ENCODE measurements at places on chromosomes 3 and 15. TPM values are rescaled to one million over a fixed set of nuclear protein-coding genes. Genes with fewer than 3 reads are reported as not detected.

Gene SST
- total RNA-seq, result not detected

Gene C3orf20
- not detected for total RNA-seq

Gene TERC
- 544 TPM for total RNA-seq

Gene CTXN2
- total RNA-seq, result not detected

Gene CCDC80
- 17.0 TPM for total RNA-seq

Gene THRB
- total RNA-seq, result 9.7 TPM

Gene CHRNA7
- 1.0 TPM for total RNA-seq

Gene LMOD3
- not detected for total RNA-seq

Gene PLA2G4E
- not detected for total RNA-seq

Gene ALPK3
- total RNA-seq, result 6.9 TPM

Gene WDR49
- not detected for total RNA-seq

Gene ISY1
- 18.1 TPM for total RNA-seq

Gene TM4SF18
- total RNA-seq, result 0.40 TPM

Gene MINAR1
- 0.63 TPM for total RNA-seq

DNA sequence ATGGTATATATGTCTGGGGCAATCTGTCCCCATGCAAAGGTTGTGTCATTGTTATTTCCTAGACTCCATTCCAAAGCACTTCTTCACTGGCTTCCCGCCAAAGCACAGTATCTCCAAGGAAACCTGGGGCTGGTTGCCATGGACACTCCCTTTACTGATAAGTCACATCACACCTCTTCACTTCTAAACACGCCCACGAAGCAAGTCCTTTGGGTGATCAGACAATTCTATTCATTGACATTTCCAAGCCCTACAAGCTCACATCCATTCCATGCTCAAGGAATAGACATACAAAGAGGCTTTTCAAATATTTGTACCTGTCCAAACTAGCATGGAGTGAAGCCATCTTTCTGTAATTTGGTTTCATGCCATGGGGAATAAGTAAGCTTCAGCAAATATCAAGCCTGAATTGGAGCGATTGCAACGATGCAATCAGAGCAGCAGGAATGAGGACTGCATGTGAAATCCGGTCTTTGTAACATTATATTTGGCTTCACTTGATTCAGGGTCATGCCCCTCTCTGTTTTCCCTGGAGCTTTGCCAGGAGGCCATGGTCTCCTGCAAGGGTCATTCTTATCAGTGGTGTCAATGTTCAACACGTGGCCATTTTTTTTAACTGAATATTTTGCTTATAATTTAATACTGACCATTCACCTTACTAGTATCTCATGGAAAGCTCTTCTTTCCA is 201.6 kb upstream of the TMC3 start:
- DNase-seq, result no peak

- peak; percentile 84 for DNase-seq
Measured at GRCh38 chr15:29821416-29822099, 710 bp downstream of the TJP1 start.

GRCh38 chr3:72193771-72194430 is 409.0 kb upstream of the PROK2 start:
- DNase-seq, result no peak

DNA sequence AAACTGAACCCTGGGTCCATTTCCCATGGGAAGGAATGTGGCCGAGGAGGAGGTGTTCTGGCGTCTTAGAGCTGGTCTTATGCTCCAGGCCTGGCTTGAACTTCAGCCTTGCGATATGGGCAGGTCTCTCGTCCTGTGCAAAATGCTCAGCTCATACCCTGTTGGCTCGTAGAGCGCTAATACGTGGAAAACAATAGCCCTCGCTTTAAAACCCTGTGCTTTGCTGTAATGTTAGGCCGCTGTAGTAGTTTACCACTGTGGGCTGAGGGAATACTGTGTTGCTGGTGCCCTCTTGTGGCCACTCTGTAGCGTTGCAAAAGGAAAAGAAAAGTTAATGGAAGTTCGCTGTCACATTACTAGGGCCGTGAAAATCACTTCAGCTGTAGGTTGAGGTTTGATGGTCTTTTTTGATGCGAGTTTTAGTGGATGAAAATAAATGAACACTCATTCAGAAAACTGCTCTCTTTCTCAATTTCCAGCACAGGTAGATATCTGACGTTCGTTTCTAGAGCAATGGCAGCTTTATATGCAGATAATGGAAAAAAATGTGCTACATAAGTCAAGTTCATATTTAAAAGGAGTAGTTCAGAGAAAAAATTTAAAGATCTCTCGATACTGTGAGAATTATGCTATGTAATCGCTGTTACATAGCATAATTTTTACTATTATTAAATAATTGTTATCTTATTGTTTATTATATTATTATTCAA is 92.9 kb downstream of the MCTP2 start:
- DNase-seq, result peak; percentile 66

DNA sequence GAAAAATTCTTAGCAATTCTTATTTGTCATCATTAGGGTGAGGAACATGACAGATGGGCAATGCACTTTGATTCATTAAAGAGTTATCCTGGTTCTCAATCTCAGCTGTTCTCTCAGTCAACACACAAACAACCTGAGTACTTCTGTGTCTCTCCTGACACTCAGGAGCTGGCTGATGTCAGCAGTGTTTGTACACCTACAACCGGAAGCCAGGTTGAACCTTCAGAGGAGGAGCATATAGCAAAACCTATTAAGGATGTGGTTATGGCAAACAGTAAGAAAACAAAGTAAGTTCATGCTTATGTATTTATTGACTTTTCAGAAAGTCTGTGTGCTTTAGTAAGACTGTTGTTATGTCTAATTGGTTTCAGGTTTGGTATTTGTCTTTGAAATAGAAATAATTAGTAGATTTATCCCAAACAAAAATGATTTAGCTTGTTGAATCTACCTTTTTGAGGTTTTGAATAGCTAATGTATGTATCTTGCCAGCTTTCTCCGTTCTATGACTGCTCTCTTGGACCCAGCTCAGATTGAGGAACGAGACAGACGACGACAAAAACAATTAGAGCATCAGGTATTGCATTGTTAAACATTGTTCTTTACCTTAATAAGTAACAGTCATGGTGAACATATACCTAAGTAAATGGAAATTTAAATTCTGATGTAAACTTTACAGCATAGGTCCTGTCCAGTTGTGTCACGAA is 36.6 kb downstream of the CCDC66 start:
- DNase-seq, result peak; percentile 13

DNA sequence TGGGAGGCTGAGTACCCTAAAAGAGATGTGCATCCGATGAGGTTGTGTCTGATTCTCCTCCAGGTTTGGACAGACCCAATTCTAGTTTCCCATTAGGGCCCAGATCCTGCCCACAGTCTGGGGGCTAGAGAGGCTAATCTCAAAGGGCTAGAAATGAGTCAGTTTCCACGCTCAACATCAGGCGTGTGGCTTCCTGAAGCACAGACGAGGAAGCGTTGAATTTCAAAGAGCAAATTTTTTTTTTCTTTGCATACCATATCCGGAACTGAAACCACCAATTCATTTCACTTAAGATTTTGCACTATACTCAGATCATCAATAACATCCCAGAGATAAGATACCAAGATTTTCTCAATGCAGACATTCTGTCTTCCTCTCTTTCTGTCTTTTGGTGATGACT is 173.8 kb upstream of the BCL6 start:
- DNase-seq, result no peak

GRCh38 chr15:46996359-46996758 is 720.9 kb upstream of the SEMA6D start:
- DNase-seq, result no peak

- peak; percentile 40 for DNase-seq
Measured at GRCh38 chr15:62584301-62585235, 419.5 kb upstream of the C2CD4B start.

- DNase-seq, result no peak
Measured at GRCh38 chr15:80674245-80674614, 20.9 kb upstream of the ABHD17C start.

DNA sequence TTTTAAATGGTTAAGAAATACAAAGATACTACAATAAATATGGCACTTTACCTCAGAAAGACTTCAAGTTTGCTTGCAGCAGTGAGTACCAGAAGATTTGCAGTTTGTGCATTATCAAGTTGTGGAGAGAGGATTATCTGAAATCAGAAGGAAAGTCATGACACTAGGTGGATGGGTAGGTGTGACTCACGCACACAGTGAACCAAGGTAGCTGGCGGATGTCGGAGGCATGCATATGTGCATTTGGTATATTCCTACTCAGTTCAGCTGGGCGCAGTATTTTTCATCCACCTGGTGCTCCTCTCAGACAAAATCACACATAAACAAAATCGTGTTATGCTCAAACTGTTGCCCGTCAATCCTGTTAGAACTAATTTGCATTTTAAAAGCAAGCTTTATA is 351.0 kb downstream of the IGSF11 start:
- DNase-seq, result no peak

GRCh38 chr15:60961541-60962485 is 267.3 kb downstream of the RORA start:
- no peak for DNase-seq

DNA sequence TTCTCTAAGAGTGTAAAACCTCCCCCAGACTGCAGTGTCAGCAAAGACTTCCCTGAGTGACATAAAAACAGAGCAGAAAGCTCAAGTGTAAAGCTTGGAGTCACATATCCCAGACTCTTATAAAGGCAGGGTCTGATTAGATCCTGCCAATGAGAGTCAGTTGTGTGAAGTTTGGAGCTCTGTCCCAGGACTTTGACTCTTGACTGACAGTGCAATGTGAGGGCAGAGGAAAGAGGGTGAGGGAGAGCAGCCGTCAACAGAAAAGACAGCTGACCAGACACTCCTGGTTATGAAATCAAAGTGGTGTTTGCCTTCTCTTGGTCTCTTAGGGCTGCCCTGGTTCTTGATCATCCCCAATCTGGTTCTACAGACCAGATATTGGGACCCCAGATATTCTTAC is 393.2 kb downstream of the ERC2 start:
- DNase-seq, result no peak

DNA sequence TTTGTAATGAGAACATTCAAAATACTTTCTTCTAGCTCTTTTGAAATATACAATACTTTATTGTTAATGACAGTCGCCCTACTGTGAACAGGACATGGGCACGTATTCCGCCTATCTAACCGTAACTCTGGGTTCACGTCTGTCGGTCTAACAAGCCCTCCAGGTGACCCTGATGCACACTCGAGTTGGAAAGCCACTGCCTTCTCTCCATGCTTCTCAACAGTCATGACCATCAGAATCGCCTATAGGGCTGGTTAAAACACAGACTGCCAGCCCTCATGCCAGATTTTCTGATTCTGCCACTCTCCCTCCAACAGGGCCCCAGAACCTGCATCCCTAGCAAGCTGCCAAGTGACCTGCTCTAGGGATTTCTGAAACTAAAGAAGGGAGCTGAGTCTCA is 140.2 kb downstream of the FOXP1 start:
- DNase-seq, result no peak

DNA sequence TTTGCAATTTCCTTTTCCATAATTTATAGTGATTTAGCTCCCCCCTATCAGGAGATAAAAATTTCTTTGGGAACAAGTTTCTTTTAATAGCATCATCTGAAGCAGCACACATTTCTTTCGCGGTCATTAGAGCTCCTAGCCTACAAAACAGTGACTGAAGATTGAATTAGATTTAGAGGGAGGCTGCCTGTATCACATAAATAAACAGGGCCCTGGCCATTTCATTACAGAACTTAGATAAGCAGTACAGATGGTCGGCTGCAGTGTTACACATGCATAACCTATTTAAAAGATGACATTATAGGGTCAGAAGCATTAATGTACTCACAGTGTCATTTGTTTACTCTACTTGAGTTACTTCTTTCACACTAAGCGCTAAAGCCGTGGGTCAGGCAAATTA is 81.4 kb upstream of the SLC25A26 start:
- DNase-seq, result no peak

- no peak for DNase-seq
Measured at GRCh38 chr3:80157546-80157945, 389.7 kb upstream of the ROBO1 start.

GRCh38 chr3:23861689-23862088 is 55.1 kb downstream of the NKIRAS1 start:
- DNase-seq, result no peak

DNA sequence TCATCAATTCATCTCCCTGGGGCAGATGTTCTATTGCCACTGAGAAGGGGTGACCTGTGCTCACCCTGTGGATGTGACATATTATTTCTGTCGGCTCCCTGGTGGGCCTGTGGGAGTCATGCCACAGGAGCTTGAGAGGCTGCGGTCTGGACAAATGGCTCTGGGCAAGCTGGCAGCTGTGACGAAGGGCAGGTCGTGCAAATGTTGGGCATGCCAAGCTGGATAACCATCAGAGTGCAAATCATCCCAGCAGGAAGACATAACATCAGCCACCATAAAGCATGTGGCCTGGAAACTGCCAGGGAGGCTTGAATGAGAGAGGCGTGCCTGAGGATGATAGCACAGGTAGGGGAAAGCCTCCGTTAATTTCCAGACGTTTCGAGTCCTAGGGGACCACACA is 45.3 kb upstream of the FAM3D start:
- DNase-seq, result no peak

DNA sequence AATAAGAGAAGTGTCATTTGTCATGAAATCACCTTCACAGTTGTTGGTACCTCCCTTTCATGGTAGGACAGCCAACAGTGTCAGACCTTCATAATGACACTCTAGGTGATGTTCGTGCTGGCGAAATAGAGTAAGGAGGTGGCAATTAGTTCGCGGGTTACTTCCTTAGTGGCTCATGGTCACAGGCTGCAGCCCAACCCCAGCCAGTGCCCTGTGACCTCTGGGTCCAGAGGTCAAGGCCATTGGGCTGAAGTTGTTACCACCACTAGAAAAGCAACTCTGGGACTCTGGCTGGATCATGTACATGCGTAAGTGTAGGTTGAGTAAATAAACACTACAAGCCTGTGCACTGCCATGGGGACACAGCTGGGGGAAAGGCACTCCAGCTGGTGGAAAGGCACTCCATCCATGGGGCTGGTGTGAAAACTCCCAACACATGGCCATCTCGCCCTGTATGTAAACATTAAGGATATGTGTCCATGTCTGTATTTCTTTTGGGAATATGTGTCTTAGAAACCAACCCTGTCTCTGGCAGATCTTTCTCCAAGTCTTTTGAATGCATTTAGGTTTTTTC is 106.7 kb downstream of the RYK start:
- no peak for DNase-seq

GRCh38 chr3:45321607-45322391 is 66.6 kb upstream of the LARS2 start:
- no peak for DNase-seq

GRCh38 chr3:49553324-49553691 is 969 bp upstream of the BSN start:
- DNase-seq, result no peak

GRCh38 chr3:158785972-158786371 is 15.9 kb upstream of the MFSD1 start:
- no peak for DNase-seq

- no peak for DNase-seq
Measured at GRCh38 chr3:108377384-108377783, 81.0 kb downstream of the HHLA2 start.

DNA sequence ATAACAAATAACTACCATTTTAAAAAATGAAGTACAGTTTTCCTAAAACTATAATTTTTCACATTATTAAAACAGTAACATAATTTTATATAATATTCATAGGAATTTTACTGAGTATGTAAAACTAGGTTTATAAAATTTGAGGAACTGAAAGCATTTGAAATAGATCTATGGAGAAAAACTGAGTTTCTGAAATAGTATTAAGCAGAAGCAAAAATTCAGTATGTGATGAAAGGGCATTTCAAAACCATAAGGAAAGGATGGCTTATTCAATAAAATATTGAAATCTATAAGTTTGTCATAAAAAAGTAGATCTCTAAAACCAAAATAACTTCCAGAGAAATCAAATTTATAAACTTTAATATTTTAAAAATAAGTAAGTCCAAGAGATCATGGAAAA is 53.4 kb downstream of the GBE1 start:
- no peak for DNase-seq
